ENCODE measurements at places on chromosomes 2 and 18.
A peak's percentile ranks its signal among the peaks of the same experiment; 100 is the strongest.

DNA sequence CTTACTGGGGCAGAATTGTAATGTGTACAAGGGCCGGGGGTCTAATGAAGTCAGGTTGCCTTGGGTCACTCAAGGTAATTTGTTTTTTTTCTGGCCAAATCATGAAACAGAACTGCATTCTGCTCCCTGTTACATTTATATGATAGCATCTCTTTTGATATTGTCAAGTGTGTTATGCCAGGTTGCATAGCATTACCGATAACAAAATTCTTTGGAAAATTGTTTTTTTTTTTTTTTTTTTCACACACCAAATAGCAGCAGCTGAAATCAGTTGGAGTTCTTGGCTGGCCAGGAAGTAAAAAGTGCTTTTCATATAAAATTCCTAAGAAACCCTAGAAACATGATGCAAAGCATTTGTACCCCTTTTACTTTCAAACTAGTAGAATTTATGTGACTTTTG is 282.6 kb upstream of the FN1 start:
- no peak for DNase-seq

DNA sequence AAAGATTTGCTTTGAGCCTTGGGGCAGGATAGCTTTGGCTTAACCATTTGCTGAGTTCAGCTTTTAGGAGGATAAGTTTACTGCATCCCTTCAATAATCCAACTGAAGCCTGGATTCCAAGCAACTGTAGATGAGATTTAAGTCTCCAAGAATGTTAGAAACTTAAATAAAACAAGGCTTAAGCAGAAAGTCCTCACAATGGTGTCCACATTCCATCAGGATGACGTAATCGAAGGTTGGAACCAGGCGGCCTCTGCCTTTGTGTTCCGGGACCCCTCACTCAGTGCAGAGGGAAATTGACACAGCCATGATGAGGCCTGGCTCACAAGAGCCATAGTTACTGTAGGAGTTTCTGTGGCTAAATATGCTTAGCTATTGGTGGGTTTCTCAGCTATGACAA is 260.4 kb downstream of the LPIN1 start:
- DNase-seq = no peak

- no peak for DNase-seq
Observed at GRCh38 chr2:99600981-99601651, 111.3 kb upstream of the REV1 start.

GRCh38 chr2:152399003-152399402 is 64.0 kb downstream of the FMNL2 start:
- no peak for DNase-seq

GRCh38 chr18:61360404-61361383 is 27.5 kb downstream of the CDH20 start:
- DNase-seq = no peak

- peak; percentile 77 for DNase-seq
Observed at GRCh38 chr18:44548291-44549221, 132.1 kb upstream of the SETBP1 start.

DNA sequence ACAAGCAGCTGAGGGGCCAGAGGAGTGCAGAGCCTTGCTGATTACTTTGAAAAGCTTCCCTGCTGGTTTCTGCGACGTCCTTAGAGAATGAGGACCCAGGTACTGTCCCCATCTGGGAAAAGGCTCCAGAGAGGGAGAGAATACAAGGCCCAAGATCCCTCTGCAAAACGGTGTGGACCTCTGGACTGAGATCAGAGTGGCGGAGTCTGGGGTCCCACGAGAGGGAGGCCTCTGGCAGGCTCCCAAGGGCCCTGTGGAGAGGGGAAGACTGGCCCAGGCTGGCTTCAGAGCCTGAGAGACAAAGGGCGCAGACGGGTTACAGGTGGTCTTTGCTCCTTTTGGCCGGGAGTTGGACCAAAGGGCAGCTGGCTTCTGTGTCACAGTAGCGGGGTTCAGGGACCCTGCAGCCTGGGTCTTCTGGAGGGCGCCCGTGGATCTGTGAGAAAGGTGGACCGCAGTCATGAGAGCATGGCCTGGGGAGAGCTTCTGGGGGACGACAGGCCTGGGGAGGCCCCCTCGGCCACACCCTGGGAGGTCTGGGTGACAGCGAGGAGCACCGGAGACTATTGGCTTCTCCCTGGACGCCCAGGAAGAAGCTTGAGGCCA is 805 bp downstream of the SNORC start:
- no peak for DNase-seq

DNA sequence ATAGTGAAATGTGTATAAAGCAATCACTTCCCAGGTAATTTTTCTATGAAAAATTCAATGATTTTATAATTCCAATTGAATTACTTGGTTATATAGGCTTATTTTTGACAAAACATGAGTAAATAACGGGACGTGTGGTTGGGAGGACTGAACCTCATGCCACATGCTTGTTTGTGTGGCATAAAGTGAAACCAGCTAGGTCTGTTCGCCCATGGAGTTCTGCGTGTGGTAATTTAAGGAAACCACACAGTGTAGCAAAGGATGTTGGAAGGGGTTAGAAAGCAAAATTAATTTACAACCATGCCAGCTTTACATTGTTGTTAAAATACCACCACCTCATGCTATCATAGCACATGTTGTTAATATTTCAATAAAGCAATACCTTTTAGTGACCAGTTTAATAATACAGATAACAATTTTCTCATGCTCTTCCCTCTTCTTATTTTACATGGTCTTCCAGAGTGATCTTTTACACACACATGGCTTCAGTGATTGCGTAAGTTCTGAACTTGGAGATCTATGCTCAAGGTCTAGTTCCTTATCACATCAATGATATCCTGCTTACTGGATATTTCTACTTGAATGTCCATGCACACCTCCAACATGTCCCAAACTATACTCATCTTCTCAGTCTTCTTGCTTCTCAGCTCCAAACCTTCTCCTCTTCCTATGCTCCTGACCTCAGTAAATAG is 156.4 kb upstream of the ITGA4 start:
- no peak for DNase-seq

- DNase-seq = no peak
Observed at GRCh38 chr2:241237047-241237446, 48.6 kb downstream of the ANO7 start.

DNA sequence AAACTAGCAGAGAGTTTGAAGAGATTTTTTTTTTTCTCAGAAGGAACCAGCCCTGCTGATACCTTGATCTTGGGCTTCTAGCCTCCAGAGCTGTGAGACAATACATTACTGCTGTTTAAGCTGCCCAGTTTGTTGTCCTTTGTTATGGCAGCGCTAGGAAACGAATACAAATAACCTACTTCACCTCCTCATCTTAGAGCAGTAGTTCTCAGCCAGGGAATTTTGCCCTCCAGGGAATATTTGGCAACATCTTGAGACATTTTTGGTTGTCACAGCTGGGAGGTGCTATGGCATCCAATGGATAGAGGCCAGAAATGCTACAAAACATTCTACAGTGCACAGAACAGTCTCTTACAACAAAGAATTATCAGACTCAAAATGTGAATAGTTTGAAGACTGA is 43.9 kb upstream of the BCL11A start:
- no peak for DNase-seq

- DNase-seq = no peak
Observed at GRCh38 chr2:207525296-207525695, 4.5 kb upstream of the CREB1 start.

GRCh38 chr2:219285894-219286425 is 6.8 kb downstream of the DNAJB2 start:
- DNase-seq = peak; percentile 49

DNA sequence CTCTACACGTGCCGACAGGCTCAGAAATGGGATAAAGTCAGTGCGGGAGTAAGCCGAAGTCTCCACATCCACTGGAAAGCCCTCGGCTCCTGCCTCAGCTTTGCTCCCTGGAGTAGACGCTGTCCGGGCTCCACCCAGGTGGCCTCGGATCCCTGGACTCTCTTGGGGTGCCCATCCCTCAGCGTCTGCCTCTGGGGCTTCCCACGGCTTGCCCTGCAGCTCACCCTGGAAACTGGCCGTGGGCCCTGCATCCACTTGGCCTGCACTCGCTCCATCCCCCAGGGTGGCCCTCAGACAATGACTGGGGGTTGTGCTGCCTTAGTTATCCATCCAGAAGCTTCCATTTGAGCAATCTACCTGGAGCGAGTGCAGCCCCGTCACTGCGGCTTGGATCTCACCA is 36.2 kb upstream of the TAF1B start:
- no peak for DNase-seq

DNA sequence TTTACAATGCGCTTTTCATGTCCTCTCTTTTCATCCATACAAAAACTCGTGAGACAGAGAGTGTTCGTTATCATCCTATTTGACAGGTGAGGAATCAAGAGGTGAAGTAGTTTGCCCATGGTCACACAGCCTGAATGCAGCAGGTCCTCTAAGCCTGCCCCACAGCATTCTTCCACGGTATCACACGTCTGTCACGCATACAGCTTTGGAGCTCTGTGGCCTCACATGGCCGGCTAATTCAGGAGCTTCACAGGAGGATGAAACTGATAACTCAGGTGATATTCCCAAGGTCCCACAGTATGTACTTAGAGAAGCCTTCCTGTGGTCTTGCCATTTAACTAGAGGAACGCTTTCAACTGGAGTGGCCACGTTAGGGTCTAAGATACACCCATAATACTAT is 59.0 kb downstream of the MYO5B start:
- DNase-seq = no peak

DNA sequence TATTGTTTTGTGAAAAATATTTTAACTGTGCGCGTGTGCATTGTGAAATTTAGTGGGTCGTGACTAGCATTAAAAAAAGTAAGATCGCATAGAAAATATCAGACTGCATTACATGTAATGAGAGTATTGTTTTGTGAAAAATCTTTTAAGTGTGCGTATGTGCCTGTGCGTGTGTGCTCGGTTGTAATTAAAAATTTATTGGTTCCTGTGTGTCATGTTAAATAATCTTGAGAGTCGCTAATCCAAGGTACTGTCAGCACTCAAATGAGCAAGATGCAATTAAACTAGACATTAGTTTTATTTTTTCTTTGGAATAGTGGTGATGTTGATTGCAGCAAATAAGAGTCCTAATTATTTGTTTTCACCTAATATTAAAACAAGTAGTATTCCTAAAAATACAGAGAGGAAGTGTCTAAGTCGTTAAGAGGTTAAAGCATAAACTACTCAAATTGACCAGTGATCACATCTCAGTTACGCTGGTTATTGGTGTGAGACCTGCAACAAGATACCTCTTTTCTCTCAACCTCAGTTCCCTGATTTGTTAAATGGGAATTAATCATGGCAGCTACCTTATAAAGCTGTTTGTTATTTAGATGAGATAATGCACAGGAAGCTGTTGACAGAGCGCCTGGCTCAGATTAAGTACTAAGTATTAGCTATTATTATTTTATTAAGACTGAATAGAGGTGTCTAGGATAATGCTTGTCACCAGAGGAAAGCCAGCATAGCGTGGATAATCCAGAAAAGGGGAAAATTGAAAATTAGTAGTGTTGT is 1.9 kb downstream of the ZDBF2 start:
- no peak for DNase-seq

DNA sequence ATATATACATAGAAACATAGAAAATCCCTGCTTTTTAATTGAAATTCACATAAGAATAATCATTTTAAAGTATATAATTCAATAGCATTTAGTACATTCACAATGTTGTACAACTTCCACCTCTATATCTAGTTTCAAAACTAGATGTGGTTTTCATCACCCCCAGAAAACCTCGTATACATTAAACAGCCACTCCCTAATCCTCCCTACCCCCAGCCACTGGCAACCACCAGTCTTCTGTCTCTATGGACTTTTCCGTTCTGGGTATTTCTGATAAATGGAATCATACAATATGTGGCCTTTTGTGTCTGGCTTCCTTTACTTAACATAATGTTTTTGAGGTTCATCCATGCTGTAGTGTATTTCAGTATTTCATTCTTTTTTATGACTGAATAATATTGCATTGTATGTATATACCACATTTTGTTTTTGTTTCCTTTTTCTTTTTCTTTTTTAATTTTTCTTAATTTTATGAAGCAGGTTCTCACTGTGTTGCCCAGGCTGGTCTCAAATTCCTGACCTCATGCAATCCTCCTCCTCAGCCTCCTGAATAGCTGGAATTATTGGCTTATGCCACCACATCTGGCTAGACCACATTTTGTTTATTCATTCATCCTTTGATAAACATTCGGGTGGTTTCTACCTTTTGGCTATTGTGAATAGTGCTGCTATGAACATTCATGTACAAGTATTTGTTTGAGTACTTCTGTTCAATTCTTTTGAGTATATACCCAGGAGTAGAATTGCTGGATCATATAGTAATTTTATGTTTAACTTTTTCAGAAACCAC is 50.6 kb upstream of the RNF152 start:
- no peak for DNase-seq

DNA sequence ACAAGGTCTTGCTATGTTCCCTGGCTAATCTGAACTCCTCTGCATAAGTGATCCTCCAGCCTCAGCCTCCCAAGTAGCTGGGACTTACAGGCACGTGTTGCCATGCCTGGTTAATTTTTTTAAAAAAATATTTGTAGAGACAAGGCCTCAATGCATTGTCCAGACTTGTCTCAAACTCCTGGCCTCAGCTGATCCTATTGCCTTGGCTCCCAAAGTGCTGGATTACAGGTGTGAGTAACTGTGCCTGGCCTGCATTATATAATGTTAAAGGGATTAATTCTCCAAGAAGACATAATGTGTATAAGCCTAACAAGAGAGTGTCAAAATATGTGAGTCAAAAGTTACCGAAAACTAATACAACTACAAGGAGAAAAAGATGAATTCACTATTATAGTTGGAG is 32.2 kb downstream of the BUB1 start:
- no peak for DNase-seq

- DNase-seq = no peak
Observed at GRCh38 chr2:63840081-63840784, 1.5 kb upstream of the UGP2 start.

DNA sequence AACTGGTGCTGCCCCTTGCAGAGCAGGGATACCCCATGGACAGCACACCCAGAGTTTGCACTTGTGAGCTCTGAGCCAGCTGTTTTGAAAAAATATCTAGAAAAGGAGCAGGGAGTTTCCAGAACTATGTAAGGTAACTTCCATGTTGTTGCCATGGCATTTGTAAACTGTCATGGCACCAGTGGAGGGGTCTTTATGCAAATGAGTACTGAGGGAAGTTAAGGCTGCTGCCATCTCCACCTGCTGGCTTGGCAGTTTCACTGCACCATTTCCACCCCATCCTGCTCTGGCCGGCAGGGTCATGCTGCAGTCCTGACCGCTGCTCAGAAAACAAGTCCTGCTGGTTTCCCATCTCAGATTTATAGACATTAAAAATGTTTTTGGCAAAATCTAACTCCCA is 52.3 kb upstream of the SNTG2 start:
- DNase-seq = no peak

DNA sequence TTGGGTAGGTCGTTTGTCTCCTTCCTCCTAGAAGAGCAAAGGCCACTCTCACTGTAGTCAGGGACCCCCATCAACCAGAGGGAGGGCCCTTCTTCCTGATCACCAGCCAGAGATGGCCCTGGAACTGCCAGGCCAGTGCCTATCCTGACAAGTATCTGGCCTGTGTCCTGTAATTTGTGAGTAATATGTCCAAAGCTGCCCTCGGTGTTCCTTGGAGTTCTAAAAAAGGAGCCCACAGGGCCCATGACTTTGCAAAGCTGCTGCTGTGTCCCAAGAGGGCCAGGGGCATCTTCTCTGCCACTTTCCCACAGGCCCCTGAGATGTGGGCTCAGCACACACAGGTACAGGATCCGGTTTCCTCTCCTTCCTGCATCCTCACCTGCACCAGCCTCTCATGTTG is 212.4 kb downstream of the SEPTIN10 start:
- no peak for DNase-seq

- no peak for DNase-seq
Observed at GRCh38 chr2:167703441-167703840, 544.0 kb downstream of the STK39 start.

All from fibroblast of skin of left quadriceps (primary cell).